ENCODE measurements at places on chromosomes 3 and 15.

DNA sequence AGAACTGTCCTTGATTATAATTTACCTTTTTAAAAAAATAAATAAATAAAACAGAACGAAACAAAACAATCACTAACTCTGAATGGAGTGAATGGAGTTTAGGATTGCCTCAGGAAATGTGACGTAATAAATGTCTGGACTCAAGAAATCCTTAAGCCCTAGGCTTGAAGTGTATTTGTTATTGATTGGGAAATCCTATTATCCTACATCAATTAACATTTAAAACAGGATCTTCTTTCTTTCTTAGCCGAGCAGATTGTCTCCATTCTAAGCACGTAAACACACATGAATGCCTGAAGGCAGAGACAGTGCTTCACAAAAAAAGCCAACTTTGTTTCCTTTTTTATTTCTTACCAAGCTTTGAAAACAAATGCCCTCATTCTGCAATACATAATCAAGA lies 33.4 kb downstream of the KAT2B start:
- no peak for DNase-seq

DNA sequence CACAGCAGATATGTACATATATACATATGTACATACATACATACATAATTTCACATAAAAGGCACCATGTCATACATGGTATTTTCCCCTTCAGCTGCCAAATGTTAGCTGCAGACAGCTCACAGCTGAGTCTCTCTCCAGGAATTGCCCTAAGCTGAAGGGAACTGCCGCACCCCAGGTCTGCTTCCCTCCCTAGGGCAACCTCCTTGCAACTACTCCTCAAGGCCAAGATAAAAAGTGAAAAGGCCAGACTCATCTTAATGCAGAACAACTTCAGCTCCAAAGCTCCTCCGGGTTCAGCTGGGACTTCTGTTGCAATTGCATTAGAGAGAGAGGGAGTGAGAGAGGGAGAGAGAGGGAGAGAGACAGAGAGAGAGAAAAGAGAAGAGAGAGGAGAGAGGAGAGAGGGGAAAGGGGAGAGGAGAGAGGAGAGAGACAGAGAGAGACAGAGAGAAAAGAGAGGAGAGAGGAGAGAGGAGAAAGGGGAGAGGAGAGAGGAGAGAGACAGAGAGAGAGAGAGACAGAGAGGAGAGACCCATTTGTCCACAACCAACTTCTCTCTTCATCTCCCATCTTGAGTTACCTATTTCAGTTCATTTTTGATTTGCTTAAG lies 143.4 kb upstream of the HES1 start:
- no peak for DNase-seq

DNA sequence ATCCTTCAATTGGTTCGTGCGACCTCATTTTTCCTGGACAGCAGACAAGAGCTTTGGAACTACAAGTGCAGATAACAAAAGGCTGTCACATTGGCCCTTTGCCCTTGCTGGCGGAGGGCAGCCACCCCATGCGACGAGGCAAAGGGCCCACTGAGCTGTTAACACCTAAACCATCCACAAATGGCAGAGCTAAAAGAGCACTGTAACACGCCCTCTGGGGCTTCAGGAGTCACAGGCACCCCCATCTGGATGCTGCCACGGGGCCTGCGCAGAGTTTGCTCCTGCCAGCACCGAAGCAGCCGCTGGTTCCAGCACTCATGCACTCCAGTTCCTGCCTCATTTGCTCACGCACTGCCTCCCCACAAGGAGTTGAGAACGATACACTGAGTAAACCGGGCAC lies 524.9 kb downstream of the ZNF385D start:
- peak; percentile 44 for DNase-seq

DNA sequence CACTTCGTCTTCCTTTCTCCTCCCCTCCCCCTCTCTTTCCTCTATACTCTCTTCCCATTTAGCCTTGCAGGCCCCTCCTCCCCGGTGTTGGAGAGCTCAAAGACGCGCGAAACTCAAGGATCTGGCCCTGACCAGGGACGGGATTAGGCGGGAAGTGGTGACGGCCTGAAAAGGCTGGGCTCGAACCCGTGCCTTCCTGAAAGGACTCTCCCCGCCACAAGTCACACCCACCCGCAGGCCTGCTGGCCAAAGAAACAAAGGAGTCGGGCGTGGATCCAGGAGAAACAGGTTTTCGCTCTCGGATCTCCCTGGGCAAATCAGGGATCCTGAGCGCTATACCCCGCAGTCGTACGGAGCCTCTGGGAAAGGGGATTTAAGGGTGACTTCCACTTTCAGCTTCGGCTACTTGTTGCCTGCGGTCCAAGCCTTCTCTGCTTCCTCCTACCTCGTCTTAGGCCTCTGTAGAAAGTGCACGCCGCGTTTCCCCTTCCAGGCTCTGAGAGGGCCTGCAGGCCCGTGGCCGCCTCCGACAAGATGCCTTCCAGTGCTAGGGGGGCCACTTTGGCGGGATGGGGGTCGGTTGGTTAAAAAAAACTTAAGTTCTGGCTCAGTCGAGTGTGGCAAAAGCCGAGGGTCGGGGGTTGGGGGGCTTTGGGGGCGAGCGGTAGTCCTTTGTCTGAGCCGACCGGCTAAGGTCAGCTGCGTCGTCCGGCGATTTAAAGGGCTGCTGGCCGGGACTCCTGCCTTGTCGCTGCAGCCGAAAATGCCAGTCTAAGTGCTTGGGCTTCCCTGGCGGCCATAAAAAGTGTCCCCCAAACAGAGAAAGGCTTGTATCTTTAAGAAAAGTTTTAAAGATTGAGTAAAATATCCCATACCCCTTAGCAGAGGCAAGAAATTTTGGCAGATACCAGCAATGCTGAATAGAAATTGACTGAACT lies 8.2 kb downstream of the ZIC4 start:
- no peak for DNase-seq

DNA sequence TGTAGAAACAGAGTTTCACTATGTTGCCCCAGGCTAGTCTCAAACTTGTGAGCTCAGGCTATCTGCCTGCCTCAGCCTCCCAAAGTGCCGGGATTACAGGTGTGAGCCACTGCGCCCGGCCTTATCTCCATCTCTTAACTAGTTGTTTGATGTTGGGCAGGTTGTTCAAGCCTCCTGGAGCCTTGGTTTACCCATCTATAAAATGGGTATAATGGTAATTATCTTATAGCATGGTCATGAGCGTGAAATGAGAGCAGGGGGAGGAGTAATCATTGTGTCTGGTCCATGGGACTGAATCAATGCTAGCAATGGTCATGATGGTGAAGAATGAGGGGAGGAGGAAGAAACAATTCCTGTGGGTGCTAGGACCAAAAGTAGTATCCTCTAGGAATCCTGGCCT lies 32.0 kb downstream of the SMAD3 start:
- no peak for DNase-seq

DNA sequence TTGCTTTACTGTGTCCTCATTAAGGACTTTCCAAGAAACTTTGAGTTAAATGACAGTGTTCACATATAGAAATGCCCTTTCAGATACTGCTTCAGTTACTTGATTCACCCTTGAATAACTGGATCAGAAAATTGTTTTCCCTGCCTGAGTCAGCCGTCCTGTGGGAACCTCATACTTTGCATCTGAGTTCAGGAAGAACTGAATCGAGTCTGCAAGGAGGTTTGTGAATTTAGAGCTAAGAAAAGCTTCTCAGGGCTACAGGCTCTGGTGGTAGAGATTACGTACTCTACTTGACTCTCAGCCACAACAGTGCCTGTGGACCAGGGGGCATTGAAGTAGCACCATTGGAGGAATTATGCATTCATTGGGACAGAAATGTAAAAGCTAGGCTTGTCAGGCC lies 252.4 kb upstream of the C2CD4B start:
- DNase-seq = no peak

DNA sequence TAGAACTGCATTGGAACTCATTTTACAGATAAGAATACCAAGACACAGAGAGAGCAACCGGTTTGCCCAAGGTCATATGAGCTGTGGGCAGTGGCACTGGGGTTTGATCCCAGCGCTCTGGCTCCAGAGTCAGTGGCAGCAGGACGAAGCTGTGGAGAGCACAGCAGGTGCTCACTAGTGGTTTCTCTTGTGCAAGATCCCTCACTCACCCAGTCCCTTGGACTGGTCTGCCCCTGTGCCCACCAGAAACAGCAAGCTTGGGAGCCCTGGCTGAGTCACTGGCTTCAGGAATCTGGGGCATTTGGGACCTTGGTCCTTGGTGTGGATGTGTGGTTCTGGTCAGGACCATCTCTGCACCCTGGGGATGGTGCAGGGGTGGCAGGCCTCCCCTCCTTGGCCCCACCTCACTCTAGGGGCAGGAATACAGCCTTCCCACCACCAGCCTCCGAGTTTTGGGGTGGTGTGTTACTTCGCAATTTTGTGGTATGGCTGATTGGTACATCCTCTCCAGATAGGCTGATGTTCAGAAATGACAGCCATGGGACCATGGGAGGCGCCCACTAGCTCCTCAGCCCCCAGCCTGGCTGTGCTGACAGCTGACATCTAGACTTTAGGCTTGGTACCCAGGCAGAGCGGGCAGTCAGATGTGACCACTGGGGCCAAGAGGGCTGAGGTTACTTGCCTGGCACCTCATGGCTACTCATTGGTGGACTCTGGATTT lies 104.6 kb downstream of the LSM3 start:
- DNase-seq = no peak

DNA sequence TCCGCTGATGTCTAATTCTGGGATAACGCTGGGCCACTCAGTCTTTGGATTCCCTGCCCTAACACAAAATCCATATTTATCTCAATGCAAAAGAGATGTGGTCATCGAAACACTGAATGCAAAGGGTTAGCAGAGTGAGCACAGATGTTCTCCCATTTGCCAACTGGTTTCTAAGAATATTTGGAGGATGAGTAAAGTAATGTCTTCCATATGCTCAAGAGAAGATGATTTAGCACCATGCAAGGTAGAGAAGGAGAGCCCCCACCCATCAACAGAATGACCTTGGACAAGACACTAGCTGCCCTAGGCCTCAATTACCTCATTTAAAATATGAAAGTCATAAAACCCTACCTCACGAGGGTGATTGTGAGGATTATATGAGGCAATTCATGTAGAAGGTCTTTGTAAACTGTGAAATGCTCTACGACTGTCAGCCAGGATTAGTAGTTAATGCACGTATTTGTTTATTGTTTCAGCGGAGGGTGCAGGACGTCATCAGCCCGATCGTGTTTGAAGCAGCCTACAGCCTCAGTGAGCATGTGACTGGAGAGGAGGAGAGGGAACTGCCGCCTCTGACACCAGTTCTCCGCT lies 232.9 kb upstream of the CTDSPL start:
- no peak for DNase-seq

DNA sequence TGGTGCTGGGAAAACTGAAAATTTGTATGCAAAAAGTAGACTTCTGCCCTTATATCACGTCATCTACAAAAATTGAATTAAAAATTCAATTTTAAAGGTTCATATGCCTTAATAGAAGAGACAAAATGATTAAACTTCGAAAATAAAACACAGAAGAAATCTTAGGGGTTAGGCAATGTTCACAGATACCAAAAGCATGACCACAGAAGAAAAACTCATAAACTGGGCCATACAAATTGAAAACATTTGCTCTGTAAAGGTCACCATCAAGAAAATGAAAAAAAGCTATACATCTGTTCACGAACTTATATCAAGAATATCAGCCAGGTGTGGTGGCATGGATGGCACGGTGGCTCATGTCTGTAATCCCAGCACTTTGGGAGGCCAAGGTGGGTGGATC lies 245.1 kb downstream of the PCCB start:
- DNase-seq = no peak

- DNase-seq = no peak
Observed at GRCh38 chr3:29486096-29486495, 205.2 kb downstream of the RBMS3 start.

DNA sequence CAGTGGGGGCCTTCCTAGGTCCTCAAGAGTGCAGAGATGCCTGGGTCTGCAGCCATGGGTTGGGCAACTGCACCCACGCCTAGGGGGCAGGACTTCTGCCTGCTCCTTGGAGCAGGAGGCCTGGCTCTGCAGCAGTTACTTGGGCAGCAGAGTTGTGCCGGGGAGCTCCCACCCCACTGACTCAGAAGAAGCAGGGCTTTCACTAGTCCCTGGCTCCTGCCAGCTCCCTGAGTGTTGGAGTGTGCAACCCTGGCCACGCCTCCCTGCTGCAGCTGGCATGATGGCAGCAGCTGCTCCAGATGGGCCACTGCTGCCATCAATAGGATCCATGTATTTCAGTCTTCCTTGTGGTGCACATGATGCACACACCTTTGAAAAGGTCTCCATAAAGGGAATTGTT lies 40.6 kb upstream of the KCNH8 start:
- DNase-seq = no peak

DNA sequence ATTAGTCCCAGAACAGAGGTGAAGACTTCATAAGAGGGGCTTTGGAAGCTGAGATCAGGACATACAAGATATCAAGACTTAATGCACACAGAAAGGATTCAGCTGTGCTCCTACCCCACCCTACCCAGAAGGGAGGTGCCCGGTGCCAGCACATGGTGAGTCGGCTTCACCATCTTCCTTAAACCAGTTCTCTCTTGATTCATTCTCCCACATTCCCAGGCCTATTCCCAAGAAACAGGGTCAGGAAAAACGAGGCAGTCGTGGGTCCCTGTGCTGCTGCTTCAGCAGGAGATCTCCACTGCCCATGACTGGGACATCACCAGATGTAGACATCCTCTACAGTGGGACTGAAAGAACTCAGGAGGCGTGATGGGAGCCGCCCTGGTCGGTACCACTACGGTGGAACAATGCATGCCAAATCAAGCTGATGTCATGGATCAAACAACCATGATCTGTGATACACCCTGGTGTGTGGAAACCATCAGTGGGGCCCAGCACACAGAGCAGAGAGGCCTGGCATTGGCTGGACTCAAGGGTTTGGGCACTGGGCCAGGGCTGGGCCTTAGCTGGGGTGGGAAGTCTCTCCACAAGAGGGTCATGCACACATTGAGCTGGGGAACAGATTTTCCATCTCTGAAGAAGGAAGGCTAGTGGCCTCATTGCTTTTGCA lies 41.9 kb downstream of the CCDC12 start:
- DNase-seq = no peak

DNA sequence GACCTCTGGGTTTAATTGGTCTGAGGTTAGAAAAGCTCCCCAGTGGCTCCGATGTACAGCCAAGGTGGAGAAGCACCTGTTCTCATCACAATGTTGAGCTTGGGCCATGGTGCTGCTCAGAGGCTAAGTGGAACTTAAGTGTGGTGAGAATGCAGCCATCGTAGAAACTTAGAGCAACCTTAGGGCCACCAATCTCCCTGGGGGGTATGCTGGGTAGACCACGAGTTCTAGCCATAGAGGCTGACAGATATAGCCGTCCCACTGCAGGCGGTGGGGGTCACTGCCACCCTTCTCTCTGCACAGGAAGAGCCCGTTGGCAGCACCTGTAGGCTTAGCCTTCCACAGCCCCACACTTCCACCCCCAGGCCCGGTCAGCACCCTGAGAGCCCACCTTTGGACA lies 38.0 kb downstream of the MGLL start:
- no peak for DNase-seq

GRCh38 chr3:121819236-121819635 lies 15.6 kb downstream of the IQCB1 start:
- DNase-seq = no peak

All from C1 segment of cervical spinal cord (tissue), 14 donors.